GM23248 (cell line): ENCODE measurements at places on chromosomes 7 and 10. TPM values are rescaled to one million over a fixed set of nuclear protein-coding genes. Genes with fewer than 3 reads are reported as not detected.

DNA sequence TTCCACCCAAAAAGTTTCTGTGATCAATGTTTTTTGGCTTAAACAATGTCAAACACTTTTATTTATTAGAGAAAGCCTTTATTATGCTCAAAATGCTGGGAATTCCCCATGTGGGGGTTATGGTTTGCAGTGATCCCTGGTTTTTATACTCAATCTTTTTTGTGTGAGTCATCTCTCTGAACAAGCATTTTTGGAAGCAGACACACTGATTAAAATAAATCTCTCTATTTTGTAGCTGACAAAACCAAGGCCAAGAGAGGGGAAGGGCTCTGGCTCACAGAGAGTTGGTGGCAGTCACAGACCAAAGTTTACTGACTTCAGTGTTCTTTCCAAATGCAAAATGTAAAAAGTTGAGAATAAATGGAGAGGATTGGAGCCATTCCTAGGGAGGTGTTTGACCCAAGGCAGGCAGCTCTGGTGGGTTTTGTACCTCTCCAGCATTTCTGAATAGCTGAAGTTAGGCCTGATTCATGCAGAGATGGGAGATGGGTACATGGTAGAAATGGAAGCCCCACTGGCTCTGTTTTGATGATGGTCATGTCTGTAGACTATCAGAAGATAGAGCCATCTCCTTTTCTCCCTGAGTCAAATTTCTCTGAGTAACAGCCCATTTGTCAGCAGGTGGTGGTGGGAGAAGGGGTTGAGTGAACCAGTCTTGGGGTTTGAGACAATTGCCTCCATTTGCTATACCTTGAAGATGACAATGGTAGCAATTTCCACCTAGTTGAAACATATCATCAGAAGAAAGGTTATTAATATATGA lies 45.4 kb upstream of the NAMPT start:
- peak; percentile 65 for DNase-seq

DNA sequence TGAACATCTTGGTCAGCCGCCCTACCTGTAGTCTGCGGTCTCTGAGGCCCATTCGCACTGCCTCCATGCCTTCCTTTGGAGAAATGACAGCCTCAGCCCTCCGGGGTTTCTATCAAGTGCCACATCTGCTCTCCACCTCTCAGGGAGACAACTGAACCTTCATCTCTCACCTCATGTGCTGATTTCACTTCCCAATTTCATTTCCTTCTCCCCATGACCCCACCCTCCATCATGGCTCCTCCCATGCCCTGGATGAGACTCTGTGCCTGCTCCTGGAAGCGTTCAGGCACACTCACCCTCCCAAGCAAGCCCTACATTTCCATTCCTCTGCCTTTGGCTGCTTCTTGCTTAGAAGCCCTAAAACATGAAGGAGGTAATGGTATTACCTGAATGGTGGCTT lies 7.8 kb upstream of the SCD start:
- no peak for DNase-seq

DNA sequence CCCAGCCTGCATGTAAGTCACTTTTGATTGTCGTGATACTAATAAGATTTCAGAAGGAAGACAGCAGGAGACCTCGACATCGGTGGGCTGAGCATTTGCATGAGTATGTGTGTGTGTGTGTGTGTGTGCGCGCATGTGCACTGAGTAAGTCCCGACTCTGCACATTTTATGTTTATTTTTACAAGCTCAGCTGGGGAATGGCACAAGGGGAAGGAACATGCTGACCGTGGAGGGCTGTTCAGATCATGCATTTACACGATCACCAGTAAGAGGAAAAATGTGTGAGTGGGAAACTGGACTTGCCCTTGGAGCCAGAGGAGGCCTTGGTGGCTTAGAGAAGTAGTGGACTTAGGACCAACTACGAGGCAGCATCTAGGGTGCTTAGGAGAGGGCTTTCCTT lies 41.3 kb downstream of the IL2RA start:
- DNase-seq = no peak

DNA sequence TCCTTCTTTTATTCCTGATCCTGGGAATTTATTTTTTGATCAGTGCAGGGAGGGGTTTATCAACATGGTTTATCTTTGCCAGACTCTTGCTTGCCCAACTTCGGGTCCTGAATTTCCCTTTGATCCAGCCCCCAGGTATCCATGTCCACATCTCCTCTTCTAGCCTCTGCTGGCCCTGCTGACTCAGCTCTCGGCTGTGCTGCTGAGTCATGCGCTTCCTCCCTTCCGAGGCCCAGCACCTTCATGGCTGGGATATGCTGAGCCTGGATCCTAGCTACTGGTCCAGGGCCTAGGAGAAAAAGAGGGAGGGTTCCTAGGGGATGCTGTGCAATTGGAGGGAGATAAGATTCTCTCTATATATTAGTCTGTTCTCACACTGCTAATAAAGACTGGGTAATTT lies 380.7 kb upstream of the SHH start:
- DNase-seq = peak; percentile 1

DNA sequence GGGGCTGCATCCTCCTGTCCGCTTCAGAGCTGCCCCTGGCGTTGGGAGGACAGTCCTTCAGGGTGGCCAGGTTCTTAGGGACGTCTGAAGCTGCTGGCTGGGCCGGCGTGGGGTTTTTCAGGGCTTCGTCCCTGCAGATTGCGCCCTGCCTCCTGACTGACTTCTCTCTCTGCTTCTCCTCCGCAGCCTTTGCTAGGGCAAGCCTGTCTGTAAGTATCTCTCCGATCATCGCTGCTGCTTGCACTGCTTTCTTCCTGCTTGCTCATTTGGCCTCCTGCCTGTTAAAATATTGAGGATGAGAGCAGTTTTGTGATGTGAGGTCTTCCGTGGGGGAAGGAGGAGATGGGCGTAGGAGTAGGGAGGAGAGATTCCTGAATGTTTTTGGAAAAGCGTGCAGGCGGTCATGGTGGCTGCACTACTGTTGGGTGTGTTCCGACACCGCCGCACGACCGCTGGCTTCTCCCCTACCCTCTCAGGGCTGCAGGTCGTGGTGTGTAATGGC lies 25.3 kb downstream of the PFKFB3 start:
- DNase-seq = peak; percentile 23

DNA sequence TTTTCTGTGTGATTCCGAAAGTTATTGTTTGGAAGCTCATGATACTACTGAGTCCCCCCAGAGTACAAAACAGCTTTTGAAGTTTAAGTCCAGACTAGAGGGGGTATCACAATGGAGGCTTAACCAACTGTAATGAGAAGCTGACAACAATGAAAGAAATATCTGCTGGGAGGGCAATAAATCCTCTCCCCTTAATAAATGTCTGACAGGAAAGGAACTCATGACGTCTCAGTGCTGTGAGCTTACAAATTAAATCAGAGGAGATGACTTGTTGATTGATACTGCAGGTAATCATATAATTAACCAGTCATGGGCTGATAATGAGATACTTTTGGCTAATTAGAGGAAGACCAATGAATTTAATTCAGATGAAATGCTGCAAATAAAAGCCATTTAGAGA lies 102.6 kb upstream of the WDR11 start:
- DNase-seq = no peak

DNA sequence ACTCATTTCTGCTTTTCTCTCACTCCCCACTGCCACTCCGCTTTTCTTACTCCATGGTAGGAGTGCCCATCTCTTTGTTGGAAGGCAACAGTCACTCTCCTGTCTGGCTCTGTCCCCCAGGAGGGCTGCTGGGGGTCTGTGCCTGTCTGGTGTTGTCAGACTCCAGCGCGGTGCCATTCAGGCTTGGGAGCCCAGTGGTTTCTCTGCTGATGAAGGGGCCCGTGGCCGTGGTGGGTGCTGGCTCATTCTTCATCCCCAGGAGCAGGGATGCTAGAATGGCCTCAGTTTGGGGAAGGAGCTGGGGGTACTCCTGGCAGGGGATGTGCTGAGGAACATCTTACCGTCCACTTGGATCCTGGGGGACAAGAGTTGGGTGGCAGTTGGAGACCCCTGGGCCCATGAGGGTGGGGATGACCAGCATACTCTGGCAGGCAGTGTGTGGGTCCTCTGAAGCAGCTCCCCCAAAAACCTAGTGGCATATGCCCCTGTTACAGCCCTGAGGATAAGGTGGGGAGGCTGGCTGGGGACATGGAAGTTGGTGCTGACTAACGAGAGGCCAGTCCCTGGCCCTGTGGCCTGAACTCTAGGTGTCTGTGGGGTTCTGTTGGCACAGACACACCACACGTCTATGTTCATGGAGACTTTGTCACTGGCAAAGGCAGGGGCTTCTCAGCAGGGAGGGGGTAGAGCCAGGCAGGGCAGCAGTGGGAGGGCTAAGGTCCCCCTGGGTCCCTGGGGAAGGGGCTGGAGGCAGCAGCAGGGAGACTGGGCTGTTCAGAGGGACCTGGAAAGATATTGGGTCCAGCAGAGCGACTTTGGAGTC lies 102.8 kb upstream of the RET start:
- no peak for DNase-seq

- DNase-seq = peak; percentile 34
Measured at GRCh38 chr10:76453997-76454396, 1022.6 kb downstream of the LRMDA start.

DNA sequence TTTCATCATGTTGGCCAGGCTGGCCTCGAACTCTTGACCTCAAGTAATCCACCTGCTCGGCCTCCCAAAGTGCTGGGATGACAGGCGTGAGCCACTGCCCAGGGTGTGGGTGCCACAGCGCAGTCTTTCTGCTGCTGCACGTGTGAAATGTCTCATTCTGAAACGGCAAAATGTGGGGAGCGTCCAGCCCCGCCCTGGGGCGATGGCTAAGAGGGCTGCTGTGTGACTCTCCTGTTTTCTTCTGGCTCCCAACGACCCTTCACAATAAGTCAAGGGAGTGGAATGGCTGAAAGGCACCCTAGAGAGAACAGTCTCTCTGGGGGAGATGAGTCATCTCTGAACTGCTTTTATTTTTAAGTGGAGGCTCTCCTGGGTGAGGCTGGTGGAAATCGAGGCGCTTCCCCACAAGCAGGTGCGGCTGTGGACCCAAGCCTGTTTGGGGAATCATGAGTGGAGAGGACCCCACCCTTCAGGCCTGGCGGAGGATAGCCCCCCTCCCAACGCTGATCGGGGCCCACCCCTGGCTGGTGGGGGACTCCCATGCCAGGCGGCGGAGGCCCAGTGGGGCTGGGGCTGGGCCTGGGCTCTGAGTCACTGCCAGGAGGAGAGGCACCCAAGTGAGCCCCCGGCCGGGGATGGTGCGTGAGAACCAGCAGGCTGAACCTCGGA lies 18.0 kb downstream of the ADAP1 start:
- DNase-seq = peak; percentile 48

DNA sequence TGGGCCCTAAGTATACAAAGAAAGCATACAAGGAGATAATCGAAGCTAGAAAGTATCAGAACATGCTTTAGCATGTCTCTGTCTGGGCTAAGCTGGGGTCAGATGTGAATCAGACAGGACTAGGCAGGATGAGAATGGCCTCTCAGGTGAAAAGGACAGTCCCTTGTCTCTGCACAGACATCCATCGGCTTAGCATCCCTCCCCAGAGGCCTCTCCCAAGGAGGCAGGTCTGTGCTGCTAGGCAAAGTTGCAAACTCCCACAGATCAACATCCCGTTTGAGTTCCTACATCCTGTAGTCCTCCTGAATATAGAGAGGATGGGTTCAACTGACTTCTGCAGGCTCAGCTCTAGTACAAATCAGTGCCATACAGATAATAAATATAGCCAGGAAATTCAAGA lies 24.5 kb downstream of the CHST15 start:
- DNase-seq = no peak

GRCh38 chr10:115209133-115209532 lies 116.0 kb downstream of the ATRNL1 start:
- DNase-seq = no peak

- DNase-seq = peak; percentile 57
Measured at GRCh38 chr7:41994746-41995110, 242.3 kb downstream of the GLI3 start.

- DNase-seq = peak; percentile 52
Measured at GRCh38 chr10:86979977-86980448, 11.7 kb downstream of the ADIRF start.

DNA sequence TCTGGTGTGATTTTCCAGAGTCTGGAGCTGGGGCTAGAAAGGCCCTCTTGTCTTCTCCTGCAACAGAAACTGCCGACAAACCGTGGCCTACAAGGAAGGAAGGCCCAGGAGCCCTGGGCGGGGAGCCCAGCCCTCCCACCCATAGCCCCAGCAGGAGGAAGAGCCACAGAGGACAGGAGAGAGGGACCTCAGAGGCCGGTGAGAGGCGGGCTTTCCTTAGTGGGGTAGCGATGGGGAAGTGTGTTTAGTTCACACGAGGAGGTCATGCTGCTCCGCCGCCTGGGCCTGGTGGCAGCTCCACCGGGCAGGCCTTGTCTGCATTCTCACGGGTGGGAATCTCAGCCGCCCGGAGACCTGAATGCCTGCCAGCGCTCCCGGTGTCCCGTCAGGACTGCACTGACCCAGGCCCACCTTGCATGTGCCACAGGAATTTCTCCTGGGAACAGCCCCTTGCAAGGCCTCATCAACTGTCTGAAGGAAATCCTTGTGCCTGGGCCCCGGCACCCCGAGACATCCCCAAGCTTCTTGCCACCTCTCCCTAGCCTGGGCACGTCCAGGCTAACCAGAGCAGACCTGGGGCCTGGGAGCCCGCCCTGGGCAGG lies 50.9 kb downstream of the ZNF467 start:
- DNase-seq = no peak

DNA sequence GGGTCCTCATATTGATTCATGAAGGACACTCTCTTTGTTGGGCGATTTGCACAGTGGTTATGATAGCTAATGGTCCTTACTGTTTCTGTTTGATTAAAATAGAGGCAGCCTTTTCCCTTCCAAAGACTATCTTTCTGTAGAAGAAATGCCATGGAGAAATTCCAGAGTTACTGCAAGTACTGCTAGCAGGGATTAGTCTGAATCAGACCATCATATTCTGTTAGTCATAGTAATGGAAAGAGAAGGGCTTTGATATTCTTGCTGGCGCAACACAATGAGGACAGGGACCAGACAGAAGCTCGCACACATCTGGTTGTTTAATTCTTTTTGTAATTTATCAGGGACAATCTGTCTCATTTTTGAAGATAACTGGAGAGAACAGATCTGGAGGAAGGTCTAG lies 304.5 kb upstream of the FZD8 start:
- DNase-seq = peak; percentile 79

- peak; percentile 69 for DNase-seq
Measured at GRCh38 chr10:102646610-102647442, 2.5 kb downstream of the TRIM8 start.

DNA sequence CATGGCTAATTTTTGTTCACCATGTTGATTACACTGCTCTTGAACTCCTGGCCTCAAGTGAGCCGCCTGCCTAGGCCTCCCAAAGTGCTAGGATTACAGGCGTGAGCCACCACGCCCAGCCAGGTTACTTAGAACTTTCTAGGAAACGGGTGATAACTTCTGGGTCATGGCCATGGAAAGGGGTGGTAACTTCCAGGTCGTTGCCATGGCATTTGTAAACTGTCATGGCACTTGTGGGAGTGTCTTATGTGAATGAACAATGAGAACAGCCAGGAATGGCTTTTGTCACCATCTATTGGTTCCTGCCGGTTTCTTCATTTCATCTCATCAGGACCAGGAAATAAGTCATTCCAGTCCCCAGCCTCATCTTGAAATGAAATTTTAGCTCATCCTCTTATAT lies 120.9 kb downstream of the SLC16A9 start:
- DNase-seq = no peak

GRCh38 chr10:124562425-124563060 lies 100.9 kb downstream of the LHPP start:
- DNase-seq = peak; percentile 35

Gene PYROXD2
- 13.8 and 14.0 TPM in 2 replicates for total RNA-seq

Gene ZCWPW1
- 0.89 and 1.9 TPM in 2 replicates for total RNA-seq

Gene PLXNA4
- total RNA-seq = 0.32 and 0.89 TPM in 2 replicates

Gene CPXM2
- 19.8 and 21.2 TPM in 2 replicates for total RNA-seq

Gene C10orf62
- not detected in 2 replicates for total RNA-seq

Gene MUC3A
- total RNA-seq = not detected in 2 replicates

Gene TCF7L2
- 4.2 and 6.2 TPM in 2 replicates for total RNA-seq

Gene EIF3A
- total RNA-seq = 91.3 and 98.6 TPM in 2 replicates

Gene SPDYE2
- not detected in 2 replicates for total RNA-seq

Gene FAM25A
- not detected in 2 replicates for total RNA-seq

Gene SFRP5
- not detected in 2 replicates for total RNA-seq

Gene TMEM72
- total RNA-seq = not detected in 2 replicates

Gene HACD1
- 64.0 and 81.3 TPM in 2 replicates for total RNA-seq
